ENCODE measurements at places on chromosomes 11 and 22.

- no peak for DNase-seq
Observed at GRCh38 chr11:97702951-97703350, 1313.1 kb downstream of the JRKL start.

DNA sequence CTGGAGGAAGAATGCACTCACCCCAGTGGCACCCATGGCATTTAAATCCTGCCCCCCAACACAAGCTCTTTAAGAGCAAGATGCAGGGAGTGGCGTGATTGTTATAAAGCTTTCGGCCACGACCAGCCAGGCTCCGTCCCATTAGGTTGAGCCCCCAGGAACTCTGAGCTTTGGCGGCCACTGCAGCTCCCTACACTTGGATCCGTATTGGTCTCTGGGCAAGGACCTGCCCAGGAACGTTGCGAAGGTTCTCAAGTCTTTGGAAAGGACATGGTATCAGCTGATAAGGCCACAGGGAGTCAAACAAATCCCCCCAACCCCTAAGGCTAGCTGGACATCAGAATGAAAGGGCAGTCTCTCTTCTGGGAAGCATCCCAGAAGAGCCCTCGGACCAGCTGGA lies 9.3 kb upstream of the VPS37C start:
- DNase-seq, result no peak

- no peak for DNase-seq
Observed at GRCh38 chr11:28703371-28703770, 595.2 kb downstream of the METTL15 start.

GRCh38 chr11:45142241-45143055 lies 4.0 kb upstream of the PRDM11 start:
- DNase-seq, result no peak

DNA sequence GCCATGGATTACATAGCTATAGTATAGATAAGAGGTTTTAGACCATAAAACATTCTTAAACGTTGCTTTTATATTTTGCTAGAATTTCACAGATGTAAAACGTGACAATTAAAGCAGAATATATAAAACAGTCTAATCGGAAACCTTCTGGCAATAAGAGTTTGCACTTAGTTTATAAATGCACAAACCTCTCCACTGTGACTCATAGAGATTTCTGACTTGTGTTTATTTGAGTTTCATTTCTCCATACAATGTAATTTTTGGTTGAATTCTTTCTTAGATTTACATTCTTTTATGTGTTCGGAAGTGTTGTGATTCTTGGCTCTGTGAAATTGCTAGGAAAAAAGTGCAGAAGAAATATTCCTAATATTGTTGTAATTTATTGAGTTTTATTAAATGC lies 288.7 kb upstream of the CTSC start:
- no peak for DNase-seq

DNA sequence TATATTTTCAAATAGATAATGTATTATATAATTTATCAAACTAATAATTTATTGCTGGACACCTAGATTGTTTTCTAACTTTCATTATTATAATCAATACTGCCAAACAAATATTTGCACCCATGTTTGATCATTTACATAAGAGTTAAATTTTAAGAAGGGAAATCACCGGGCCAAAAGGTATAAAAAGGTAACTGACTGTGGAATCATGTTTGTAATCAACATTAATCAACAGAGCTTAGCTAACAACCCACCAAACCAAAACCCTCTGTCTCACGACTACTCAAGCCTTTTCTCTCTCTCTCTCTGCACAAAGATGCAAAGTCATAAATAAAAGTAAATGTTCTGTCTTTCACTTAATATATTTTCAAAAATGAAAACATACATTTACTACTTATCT lies 14.8 kb downstream of the LPXN start:
- DNase-seq, result peak; percentile 0

GRCh38 chr11:93728792-93729128 lies 12.5 kb downstream of the TAF1D start:
- DNase-seq, result no peak

- no peak for DNase-seq
Observed at GRCh38 chr11:81278991-81279390, 1454.7 kb downstream of the FAM181B start.

- DNase-seq, result peak; percentile 17
Observed at GRCh38 chr22:37633089-37633624, 6.3 kb upstream of the SH3BP1 start.

GRCh38 chr22:40021401-40022000 lies 26.7 kb downstream of the FAM83F start:
- DNase-seq, result no peak

DNA sequence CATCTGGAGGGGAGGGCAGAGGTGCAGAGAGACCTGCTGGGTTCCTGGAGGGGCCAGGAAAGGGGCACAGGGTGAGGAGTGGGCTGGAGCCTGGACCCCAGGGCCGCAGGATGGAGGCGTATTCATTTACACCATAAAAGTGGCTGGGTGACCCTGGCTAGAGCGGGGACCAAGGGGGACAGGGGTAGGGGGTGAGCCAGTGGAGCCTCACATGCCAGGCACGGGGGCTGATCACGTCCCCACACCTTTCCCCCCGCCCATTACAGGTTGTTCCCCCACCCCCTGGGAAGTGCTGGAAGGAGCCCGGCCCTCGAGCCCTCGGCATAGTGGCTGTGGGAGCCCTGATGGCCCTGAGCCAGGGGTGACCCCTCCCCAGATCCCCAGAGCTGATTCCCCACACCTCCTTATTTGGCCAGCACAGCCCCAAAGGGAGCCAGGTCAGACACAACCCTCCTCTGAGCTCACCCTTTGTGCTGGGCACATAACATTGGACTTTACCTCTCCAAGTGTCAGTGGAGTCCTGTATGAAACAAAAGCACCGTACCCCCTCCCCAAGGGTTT lies 781 bp downstream of the TCIRG1 start:
- DNase-seq, result peak; percentile 36

DNA sequence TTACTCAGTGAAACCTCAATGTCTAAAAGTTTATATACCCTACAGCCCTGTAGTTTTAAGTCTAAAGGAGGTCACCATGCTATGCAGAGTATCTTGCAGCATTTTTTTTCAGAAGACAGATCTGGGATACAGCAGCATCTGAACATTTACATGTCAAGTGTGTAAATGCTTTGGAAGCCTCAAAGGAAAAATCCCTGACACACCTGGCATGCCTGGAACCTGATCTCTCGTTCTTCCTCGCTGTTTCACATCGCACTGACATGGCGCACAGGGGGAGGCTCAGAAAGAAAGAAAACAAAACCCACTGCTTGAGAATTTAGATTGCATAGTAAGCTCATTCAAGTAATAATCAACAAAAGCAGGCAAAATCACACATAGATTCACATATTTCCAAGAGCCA lies 31.0 kb downstream of the PAX6 start:
- DNase-seq, result no peak

DNA sequence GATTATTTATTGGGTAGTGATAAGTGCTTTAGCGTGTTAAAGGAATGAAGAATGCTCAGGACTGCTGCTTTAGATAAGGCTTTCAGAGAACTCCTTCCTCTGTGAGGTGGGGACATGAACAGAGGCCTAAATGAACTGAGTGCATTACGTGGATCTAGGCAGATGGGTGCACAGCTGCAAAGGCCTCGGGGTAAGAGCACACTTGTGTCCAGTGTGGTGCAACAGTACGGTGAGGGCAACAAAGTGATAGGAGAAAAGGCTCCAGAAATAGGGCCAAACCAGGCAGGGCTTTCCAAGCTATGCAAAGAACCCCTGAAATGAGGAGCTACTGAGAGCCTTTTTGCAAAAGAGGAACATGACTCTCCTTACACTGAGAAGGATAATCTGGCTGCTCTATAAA lies 45.3 kb upstream of the ARHGAP32 start:
- no peak for DNase-seq

GRCh38 chr11:66568124-66568916 lies at the start of gene CTSF:
Gene CTSF, minus strand, starts transcription at chr11:66568606. Its CDS starts 120 bp downstream, at chr11:66568486.
- DNase-seq, result peak; percentile 78

DNA sequence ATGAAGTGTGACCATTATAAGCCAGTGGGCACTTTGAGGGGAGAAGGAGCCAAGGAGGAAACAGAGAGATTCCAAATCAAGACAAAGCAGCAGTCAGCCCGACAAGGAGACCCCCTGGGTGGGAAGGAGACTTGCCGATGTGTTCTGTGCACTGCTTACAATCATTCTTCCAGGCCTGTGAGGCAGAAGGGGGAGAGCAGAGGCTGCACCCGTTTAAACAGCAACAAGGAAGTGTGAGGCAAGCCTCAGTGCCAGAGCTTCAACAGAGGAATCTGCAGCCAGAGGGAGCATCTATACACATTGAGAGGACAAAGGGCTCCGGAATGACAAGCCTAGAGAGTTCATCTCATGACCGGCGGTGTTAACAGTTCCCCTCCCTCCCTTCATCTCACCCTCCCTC lies 121.1 kb downstream of the NXPE2 start:
- DNase-seq, result no peak

DNA sequence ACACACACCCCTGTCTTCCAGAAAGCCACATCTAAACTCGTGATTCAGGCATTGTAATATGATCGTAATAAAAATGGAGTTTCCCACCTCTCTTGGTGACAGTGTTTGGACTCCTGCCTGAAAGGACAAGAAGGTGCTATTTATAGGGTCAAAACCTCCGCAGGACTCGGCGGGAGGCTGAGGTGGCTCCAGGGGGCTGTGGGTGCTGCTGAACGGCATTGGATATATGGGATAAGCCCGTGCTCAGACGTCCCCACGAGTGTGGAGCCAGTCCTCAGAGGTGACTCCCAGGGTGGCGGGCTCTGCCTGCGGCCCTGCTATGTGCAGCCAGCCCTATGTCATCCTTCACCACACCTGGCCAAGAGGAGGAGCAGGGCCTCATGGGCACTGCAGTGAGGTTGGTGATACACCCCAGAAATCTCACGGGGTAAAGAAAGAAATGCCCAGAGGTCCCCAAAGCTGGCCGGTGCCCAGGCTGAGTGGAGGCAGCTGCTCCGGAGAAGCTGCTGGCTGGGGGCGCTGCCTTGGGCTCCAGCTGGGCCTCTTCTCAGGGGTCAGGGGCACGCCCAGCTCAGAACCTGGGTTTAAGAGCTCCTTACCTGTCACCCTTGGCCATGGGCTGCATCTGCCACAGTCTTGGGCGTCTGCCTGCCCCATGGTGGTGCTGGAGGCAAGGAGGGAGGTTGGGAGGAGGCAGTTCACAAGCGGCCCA lies 5.1 kb upstream of the OSBPL5 start:
- DNase-seq, result no peak

- DNase-seq, result no peak
Observed at GRCh38 chr11:126154691-126155090, 56.8 kb downstream of the RPUSD4 start.

GRCh38 chr11:9219115-9219514 lies 46.0 kb downstream of the DENND5A start:
- DNase-seq, result no peak

- DNase-seq, result no peak
Observed at GRCh38 chr11:120284272-120284671, 40.8 kb upstream of the TLCD5 start.

GRCh38 chr11:120172054-120172911 lies 34.4 kb upstream of the TRIM29 start:
- DNase-seq, result peak; percentile 73

DNA sequence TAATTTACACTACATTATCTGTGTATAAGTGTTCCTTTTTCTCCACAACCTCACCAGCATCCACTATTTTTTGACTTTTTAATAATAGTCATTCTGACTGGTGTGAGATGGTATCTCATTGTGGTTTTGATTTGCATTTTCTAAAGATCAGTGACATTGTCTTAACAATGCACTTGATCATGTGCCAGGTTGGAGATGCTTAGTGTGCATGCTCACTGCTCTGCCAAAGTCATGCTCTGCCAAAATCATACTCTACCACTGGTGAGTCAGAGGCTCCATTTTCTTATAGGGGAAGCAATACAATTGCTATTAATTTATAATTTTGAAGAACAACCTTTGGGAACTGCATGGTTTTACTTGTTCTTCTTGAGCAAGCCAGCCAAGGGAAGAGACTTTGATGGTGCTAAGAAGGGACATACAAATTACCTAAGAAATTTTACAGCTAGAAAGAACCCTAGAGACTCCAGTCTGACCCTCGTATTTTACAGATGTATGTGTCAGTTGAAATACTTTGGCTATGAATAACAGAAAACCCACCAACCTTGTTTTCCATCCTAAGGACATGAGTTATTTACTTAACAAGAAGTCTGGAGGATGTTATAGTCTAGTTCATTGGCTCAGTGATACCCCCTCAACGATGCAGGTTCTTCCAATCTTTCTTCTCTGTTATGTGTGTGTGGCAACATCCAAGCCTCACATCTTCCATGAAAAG lies 368.9 kb downstream of the DDX10 start:
- DNase-seq, result no peak

DNA sequence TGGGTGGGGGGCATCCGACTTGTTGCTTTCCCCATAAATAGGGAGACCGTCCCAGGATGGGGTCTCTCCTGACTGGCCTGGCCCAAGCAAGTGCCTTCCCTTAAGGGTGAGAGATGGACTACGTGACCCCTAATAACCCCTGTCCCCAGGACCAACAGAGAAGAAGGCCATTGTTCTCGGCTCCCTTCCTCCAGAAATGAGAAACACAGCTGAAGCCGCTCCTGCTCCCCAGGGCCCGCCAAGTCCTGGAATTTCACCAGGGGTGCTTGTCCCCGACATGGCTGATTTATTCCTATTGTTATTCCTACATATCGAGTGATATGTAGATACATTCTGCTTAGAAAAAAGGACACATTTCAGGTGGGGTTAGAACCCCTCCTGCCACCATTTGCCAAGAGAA lies 100.8 kb downstream of the TP53I11 start:
- no peak for DNase-seq
